ENCODE measurements at places on chromosomes 13 and 19.

- peak; percentile 39 for DNase-seq
Observed at GRCh38 chr19:1856698-1857603, 6.4 kb downstream of the KLF16 start.

GRCh38 chr13:67231289-67232000 lies 1.3 kb upstream of the PCDH9 start:
- DNase-seq: no peak

GRCh38 chr13:110560601-110561343 lies 750 bp downstream of the RAB20 start:
- DNase-seq: peak; percentile 19

DNA sequence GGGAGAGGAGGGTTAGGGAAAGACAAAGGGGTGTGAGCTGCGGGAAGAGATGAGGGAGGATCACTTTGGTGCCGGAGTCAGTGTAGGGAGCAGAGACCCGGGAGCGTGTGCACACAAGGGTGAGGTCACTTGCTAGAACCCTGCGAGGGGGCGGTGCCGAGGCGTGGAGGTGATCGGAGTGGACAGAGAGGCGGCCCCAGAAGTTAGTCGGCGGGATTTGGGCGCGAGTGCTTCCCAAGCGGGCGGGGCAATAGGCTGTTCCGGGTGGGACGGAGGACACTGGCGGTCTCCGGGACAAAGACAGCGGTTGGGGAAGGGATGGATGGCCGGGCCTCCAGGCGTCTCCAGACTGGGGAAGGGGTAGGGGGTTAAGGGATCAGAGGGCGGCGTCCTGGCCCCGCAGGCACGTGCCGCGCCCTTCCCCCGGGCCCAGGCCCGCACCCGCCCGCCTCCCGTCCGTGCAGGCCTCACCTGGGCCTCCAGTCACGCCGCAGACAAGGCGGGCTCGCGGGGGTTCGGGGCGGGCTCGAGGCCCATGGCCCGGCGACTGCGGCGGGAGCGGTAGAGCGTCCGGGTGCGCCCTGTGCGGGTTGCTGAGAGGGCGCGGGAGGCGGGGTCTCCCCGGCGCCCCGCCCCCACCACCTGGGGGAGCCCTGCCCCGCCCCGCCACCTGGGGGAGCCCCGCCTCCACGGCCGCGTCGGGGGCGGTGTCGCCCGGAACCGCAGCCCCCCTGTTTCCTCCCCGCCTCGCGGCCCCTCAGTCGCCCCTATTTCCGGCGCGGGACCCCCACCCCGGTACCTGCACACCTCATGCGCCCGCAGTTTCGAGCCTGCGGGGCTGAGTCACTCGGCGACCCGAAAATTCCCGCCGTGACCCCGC lies at the start of gene LPAR2:
Gene LPAR2, minus strand, starts transcription at position 600 of the 880 bp plus-strand sequence. CDS start 945 bp downstream, outside the sequence.
- peak; percentile 86 for DNase-seq

- no peak for DNase-seq
Observed at GRCh38 chr13:102198418-102199311, 203.2 kb downstream of the FGF14 start.

GRCh38 chr13:110299283-110299840 lies 7.6 kb downstream of the COL4A1 start:
- DNase-seq: no peak

DNA sequence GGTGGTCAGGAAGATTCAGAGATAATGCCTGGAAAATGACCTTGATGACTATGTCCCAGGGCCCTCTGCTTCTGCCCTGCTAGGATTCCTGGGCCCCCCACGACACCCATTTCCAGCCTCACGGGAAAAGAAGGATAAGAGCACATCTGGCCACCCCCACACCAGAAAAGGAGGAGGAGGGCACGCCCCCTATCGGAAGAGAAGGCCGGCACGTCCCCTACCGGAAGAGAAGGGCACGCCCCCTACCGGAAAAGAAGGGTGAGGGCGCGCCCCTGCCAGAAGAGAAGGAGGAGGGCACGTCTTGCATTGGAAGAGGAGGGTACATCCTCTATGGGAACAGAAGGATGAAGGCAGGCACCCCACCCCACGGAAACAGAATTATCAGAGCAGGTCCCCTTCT lies 84.3 kb downstream of the IER2 start:
- peak; percentile 75 for DNase-seq

GRCh38 chr13:105541565-105541964 lies 993.9 kb downstream of the EFNB2 start:
- DNase-seq: no peak

- DNase-seq: no peak
Observed at GRCh38 chr13:30128591-30128990, 178.8 kb downstream of the KATNAL1 start.

GRCh38 chr19:30263830-30264381 lies 108.3 kb upstream of the ZNF536 start:
- DNase-seq: no peak

DNA sequence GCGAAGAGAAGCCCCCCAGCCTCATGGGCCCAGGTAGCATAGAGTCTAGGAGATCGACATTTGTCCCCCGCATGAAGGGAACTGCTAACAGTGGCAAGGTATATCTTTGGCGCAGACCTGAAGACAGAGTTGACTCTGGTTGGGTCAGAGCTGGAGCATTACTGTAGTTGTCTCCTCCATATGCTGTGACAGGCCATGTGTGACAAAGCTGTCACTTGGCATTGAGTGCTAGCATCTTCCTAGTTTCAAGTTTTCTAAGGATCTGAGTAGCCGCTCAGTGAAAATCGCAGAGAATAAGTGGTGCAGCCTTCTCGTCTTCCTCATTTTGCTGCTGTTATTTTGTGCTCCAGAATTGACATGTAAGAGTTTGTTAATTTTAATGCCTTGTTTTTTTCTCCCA lies 189.4 kb upstream of the RNF113B start:
- no peak for DNase-seq

DNA sequence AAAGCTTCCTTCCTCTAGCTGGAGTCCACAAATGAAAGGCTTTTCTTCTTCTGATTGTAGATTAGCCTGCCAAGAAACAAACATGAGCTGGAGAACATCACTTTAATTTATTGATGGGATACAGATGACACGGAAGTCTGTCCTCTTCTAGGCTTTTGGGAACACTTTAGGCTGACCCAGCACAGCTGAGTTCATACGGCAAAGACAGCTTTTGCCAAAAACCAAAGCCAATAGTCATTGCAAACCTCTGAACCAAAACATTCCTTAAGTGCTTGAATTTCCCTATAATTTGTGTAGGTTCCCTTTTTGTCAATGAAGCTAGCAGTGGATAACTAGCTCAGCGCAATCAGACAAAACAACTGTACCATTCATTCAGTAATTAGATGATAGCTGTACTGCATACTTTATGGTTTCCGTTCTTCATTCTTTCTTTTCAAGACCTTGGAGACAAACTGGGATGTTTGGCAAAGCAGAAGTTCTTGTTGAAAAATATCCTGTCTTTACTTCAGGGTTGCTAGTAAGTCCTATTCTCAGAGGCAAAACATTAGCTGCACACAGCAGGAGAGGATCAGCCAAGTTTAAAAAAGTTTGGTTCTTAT lies 95.7 kb upstream of the SPRY2 start:
- no peak for DNase-seq

- no peak for DNase-seq
Observed at GRCh38 chr13:20727856-20728255, 24.4 kb downstream of the IL17D start.

DNA sequence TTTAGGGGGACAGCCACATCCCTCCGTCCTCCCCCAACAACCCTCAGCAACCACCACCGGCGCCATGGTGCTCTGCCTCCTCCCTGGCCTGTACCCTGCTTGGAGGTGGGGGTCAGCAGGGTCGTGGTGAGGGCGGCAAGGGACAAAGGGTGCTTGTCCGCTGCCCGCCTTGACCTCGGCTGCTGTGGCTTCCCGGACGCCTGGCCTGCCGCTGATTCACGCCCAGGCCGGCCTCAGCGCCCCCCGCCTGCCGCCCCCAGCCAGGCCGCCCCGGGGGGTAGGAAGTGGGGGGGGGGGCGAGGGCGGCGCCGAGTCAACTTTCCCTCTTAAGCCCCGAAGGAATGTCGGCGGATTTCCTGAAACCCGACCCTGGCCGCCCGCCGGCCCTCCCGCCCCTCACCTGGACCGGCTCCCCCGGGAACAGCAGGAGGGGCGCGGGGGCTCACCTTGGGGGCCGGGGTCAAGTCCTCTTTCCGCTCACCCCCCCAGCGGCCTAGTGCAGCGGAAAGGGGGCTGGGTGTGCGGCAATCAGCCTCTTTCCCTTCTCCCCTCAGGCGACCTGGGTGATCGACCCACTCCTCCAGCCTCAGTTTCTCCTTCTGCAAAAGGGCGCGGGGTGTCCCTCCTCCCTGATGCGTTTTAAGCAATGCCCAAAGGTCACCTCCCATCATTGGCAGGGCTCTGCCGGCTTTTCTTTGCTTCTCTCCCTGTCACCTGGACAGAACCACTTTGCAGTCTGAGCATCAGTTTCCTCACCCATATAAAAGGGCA lies 1.9 kb upstream of the TMEM59L start:
- no peak for DNase-seq

- no peak for DNase-seq
Observed at GRCh38 chr13:31175847-31176532, 14.3 kb upstream of the HSPH1 start.

- DNase-seq: no peak
Observed at GRCh38 chr13:100506154-100506553, 82.4 kb downstream of the GGACT start.

DNA sequence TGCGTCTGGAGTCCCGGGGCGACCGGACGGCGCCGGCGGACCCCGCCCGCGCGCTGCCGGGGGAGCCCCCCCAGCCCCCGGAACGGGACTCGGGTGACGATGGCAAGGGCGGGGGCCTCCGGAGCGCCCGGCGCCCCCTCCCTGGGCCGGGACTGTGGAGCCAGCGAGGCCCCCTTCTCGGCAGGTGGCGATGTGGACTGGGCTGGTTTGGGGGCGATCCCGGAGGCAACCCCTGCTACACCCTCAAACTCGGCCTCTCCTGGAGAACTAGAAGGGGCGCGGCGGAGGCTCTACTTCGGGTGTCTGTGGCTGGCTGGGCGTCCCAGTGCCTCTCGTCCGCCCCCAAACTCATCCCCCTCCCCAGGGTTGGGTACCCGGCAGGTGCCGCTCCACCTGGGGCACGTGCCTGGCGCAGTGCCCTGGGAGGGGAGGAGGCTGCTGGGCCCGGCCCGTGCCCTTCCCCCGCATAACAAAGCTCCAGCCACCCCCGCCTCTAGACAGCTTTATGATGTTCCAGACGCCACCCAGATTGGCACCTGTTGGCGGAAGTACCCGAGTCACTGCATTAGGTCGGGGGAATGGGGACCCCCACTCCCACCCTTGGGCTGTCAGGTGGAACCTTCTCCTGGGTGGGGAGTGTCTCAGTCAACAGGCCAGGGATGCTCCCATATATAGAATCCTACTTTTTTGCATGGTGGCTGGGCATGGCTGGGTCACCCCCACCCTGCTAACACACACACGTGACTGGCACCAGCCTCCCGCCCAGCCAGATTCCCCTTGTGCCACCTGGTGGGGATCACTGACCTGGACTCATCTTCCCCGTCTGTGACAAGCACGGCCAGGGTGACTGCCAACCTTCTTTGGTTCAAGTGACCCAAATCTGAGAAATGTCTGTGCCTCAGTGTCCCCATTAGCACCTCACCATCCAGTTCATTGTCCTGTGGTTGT lies 722 bp downstream of the PKN1 start:
- peak; percentile 60 for DNase-seq

DNA sequence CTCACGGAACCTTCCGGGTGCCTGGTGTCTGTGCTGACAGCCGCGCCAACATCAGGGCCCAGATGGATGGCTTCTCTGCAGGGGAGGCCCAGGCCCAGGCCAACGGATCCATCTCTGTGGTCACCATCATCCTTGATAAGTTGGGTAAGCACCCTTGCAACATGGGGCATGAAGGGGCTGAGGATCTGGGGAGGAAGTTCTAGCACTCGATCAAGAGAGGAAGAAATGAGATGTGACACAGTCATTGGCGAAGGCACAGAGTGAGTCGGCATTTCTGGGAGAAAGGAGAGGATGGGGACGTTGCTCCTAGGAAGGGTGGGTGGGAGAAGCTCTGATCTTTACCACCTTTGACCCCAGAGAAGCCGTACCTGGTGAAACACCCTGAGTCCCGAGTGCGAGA lies 4.4 kb downstream of the CILP2 start:
- DNase-seq: no peak

DNA sequence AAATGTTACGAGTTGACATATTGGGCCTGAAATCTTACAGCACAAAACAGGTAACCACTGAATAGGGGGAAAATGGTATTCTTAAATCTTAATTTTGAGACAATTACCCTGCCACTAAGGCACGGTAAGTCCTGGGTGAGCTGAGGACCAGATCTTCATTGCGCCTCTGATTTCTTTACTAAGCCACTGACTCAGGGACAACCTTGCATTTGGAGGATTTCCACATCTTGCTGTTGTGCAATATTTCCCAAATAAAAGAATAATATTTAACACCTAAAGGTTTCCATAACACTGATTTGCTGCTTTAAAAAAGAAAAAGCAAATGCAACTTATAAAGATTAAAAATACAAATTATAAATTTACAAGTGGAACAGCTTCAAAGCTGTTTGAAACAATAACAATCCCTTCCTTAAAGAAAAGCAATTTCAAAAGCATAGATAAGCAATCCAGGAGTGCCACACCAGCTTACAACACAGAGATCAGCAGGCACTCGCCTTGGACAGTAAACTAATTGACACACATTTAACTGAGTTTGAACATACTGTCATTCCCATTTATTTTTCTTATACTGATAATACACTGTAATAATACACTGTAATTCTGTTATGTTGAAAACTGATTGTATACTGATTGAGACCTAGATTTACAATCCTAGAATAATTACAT lies 79.6 kb upstream of the DOCK9 start:
- DNase-seq: no peak

DNA sequence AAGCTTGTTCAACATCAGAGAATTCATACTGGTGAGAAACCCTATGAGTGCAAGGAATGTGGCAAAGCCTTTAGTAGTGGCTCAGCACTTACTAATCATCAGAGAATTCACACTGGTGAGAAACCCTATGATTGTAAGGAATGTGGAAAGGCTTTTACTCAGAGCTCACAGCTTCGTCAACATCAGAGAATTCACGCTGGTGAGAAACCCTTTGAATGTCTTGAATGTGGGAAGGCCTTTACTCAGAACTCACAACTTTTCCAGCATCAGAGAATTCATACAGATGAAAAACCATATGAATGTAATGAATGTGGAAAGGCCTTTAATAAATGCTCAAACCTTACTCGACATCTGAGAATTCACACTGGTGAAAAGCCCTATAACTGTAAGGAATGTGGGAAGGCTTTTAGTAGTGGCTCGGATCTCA lies 25.2 kb downstream of the ZNF383 start:
- no peak for DNase-seq

- DNase-seq: no peak
Observed at GRCh38 chr13:57311009-57311586, 144.1 kb downstream of the PRR20E start.

DNA sequence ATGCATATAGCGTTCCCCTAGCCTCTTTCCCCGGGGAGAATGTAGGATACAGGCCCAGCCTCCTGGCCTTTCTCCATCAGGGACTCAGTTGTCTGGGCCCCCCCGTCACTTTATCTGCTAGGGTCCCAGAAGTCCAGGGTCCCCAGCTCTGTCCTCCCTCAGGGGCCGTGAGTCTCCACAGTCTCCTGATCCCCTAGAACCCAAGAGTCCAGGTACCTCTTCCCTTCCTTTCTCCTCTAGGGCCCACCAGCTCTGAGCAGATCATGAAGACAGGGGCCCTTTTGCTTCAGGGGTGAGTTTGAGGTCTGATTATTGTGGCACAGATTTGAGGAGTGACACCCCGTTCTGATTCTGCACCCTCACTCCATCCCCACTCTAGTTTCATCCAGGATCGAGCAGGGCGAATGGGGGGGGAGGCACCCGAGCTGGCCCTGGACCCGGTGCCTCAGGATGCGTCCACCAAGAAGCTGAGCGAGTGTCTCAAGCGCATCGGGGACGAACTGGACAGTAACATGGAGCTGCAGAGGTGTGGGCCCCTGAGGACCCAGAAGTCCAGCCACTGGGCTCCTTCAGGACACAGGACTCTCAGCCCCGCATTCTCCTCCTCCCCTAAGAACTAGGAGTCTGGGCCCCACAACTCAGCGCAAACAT lies 758 bp downstream of the BAX start:
- DNase-seq: no peak
